ENCODE measurements at places on chromosomes 11 and 22.

GRCh38 chr11:35826949-35827348 is 116.9 kb upstream of the LDLRAD3 start:
- no peak for DNase-seq

GRCh38 chr11:110298301-110298765 is 1.9 kb upstream of the RDX start:
- DNase-seq = no peak

- DNase-seq = no peak
Measured at GRCh38 chr11:13294178-13294577, 16.6 kb downstream of the BMAL1 start.

DNA sequence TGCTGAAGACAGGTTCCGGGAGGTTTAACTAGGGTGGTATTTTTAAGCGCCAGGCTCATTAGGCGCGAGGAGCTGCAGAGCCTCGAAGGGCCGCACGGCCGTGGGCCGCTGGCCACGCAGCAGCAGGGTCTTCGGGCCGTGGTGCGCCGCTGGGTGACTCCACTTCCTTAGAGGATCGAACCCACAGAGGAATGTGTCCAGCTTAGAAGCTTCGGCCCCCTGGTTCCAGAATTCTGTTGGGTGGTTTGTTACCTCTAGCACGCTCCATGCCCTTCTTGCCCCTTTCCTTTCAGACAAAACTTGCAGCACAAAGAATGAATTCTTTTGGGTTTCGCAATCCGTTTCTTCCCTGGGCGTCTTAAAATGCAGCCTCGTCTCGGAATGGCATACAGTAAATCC is 773 bp upstream of the PATL1 start:
- DNase-seq = peak; percentile 78

DNA sequence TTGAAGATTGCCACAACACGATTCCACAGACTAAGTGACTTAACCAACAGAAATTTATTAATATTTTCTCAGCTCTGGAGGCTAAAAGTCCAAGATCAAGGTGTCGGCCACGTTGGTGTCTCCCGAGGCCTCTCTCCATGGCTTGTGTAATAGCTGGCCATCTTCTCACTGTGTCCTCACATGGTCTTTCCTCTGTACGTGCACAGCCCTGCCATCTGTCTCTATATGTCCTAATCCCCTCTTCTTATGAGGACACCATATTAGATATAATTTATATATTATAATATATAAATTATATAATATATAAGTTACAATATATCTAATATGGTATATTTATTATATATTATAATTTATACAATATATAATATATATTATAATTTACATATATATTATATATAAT is 25.1 kb upstream of the SCGB1A1 start:
- DNase-seq = no peak

GRCh38 chr11:128848815-128849455 is 18.2 kb downstream of the KCNJ1 start:
- DNase-seq = peak; percentile 45

DNA sequence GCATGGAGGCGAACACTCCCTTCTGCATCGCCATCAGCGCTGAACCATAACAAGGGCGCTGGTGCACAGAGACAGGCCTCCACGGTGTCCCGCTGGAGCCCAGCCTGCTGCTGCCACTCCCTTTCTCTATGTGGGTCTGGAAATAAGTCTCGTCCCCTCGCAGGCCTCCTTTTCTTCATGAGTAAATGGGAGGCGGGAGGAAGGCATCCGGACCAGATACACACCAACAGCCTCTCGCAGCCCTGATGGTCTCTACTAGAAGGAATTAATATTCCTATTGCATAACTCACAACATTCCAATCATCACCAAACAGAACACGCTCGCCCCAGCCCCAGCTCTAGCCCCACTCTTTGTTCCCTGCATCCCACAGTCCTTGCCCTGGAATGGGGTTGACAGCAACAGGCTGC is 14.9 kb downstream of the RASD2 start:
- DNase-seq = no peak

- no peak for DNase-seq
Measured at GRCh38 chr22:44752285-44753188, at the start of gene ARHGAP8. Gene ARHGAP8, plus strand, starts transcription at chr22:44752575. Its CDS starts 33,953 bp downstream, at chr22:44786528.

DNA sequence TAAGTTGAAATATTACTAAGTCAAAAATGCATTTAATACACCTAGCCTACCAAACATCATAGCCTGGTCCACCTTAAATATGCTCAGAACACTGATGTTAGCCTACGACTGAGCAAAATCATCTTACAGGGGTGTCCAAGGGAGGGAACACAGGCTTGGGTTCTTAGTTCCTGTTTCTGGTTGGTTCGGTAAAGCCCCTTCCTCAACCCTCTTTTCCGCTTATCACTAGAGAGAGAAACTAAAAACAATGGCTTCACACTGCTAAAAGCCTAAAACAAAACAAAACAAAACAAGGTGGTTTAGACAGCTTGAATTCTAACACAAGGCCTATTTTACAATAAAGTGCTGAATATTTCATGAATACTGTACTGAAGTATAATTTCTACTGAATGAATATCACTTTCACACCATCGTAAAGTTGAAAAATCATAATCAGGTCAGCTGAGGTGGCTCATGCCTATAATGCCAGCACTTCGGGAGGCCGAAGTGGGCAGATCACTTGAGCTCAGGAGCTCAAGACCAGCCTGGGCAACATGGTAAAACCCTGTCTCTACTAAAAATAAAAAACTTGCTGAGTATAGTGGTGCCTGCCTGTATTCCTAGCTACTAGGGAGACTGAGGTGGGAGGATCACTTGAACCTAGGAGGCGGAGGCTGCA is 118.0 kb downstream of the SIK3 start:
- no peak for DNase-seq

GRCh38 chr22:19892925-19893324 is 38.3 kb upstream of the GNB1L start:
- DNase-seq = no peak

- DNase-seq = no peak
Measured at GRCh38 chr11:19711911-19712280, 741 bp upstream of the NAV2 start.

- DNase-seq = no peak
Measured at GRCh38 chr11:73539506-73540084, 58.3 kb downstream of the FAM168A start.

DNA sequence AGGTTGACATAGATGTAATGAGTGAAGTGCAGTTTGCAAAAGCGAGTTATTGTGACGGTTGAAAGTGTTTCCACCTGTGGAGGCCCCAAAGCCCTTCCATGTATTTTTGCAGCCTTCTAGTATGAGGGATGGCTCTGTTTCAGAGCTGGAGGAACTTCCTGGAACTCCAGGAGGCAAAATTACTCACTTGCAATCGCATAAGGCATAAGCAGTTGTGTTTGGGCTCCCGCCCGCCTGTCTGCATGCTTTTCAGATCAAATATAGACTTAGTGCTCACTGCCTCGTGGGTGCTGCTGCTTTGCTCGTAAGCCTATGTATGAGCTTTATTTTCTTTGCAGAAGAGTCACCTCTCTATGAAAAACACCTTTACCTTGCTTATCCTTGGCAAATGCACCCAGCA is 146.8 kb upstream of the LARGE1 start:
- no peak for DNase-seq

GRCh38 chr11:134761386-134761785 is 349.3 kb upstream of the B3GAT1 start:
- peak; percentile 50 for DNase-seq

- DNase-seq = no peak
Measured at GRCh38 chr22:37822079-37822833, 926 bp upstream of the GALR3 start.

GRCh38 chr22:42711895-42712837 is 8.5 kb downstream of the A4GALT start:
- no peak for DNase-seq

DNA sequence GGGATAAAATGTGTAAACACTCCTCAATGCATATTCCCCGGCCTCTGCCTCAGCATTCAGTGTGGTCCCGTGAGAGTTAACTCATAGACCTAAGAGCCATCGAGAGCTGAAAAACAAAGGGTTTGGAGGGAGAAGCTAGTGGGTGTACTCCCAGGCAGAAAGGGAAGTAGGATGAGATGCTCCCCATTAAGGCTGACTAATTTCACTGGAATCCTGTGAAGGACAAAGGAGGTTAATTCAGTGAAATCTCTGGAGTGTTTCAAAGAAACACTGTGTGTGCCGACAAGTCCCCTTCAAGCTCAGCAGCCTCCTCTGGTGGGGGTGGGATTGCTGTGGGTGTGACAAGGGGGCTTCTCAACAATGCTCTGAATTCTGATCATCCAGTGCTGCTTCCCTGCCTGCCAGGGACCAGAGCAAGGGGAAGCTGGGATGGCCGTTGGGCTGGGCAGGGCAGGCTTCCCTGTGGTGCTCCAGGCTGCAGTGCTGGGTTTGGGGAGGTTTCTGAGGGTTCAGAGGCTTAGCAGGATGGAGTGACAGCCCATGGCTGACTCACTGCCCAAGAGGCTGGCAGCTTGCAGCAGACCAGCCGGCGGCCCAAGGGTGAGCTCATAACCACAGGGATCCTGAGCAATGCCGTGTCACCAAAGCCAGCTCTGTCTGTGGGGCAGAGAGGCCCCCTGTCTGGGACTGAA is 61.4 kb upstream of the BMAL1 start:
- DNase-seq = no peak

GRCh38 chr11:13119361-13119760 is 110.2 kb downstream of the RASSF10 start:
- DNase-seq = no peak

DNA sequence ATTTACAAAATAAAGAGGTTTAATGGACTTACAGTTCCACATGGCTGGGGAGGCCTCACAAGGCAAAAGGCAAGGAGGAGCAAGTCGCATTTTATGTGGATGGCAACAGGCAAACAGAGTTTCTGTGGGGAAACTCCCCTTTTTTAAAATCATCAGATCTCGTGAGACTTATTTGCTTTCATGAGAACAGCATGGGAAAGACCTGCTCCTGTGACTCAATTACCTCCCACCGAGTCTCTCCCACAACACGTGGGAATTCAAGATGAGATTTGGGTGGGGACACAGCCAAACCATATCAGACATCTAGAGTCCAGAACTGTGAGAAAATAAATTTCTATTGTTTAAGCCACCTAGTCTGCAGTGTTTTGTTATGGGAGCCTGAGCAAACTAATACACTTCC is 80.8 kb downstream of the ME3 start:
- DNase-seq = no peak

- DNase-seq = no peak
Measured at GRCh38 chr11:88318017-88318416, 19.5 kb downstream of the CTSC start.

- no peak for DNase-seq
Measured at GRCh38 chr22:42039271-42039670, 31.3 kb downstream of the NAGA start.

DNA sequence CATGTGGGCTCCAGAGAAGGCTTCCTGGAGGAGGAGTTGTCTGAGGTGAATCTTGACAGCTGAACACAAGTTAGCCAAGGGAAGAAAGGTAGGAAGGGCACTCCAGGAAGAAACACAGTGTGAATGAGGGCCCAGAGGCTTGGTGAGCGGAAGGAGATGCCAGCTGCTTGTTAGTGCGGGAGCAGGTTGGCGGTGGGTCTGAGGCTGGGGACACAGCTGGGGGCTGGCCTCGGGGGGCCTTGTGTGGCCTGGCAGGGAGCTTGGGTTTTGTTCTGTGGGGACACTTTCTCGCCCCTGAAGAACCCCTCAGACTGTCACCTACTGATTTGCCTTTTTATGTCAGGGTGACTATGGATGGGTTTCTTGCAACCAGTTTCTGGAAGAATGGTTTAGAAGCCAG is 160.0 kb downstream of the ST3GAL4 start:
- DNase-seq = no peak

DNA sequence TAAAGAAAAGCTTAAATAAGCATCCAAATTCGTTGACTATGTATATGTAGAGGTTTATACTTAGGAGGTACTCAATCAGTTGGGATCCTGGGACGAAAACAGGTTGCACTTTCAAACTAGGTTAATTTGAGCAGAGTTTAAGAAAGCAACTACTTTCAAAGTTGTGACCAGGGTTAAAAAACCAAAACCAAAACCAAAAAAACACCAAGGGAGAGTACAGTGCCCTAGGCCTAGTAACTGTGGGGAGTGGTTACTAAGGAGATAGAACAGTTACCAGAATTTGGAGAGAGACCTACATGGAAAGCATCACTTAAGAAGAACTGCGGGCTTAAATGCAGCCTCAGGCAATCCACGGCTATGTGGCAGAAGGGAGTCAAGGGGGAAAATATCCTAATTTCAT is 148.3 kb downstream of the JRKL start:
- no peak for DNase-seq

- no peak for DNase-seq
Measured at GRCh38 chr11:103016031-103016430, 60.5 kb upstream of the MMP13 start.

DNA sequence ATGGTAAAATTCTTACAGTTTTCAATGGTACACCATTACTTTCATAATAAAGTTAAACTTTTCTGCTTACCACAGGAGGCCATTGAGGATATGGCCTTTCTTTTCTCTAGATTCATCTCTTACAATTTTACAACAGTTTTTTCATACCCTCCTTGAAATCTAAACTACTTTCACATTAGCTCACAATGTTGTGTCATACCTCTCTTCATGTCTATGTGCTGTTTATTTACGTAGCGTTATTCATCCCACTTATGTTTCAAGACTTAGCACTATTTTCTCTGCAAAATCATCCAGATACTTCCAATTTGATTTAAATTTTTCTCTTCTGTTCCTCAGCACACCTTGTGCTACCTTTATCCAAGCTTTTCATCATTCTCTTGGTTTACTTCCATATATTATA is 123.3 kb downstream of the METTL15 start:
- DNase-seq = no peak

DNA sequence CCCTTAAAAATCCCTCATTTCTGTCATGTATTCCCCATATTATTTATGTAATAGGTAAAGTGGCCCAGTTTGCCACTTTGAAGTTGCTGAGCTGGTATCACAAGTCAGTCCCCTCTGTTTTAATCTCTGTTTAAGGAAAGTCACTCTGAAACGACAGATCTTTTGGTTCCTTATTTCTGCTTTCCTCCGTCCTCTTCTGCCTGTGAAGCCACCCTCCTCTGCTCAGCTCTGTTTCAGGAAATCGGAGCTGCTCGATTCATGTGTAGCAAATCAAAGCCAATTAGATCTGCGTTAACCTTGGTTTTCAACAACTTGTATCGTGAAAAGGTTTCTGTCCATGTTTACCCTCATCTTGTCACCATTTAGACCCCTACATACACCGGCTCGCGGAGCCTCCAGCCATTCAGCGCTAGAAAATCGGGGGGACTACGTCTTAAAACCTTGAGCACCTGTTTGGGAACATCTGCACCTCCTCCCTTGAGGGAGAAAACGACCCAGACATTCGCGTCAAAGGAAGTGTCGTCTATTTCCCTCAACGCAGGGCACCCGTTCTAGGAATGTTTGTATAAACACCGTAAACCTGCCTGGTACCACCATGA is 576 bp upstream of the SC5D start:
- no peak for DNase-seq

DNA sequence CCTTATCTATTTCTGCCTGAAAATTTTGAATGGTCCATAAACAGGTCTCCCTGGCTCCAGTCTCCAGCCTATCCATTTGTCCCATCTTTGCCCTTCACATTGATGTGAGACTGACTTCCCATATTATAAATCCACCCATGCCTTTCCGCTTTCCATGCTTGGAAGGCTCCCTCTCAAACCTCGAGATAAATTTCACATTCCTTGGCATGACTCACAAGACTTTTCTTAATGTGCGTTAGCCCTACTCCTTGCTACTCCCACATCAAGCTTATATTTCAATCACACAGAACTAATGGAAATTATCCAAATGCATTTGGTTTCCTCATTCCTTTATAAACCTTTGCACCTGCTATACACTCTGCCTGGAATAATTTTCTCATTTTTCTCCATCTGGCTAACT is 163.7 kb upstream of the NTM start:
- no peak for DNase-seq

- DNase-seq = no peak
Measured at GRCh38 chr22:45228401-45228754, 12.3 kb downstream of the KIAA0930 start.

- no peak for DNase-seq
Measured at GRCh38 chr11:75141166-75141565, 9.7 kb upstream of the SLCO2B1 start.

Measured in coronary artery (tissue), 2 donors.